MCF 10A (cell line): ENCODE measurements at places on chromosomes 7 and 10.

GRCh38 chr7:55044791-55045190 is 26.0 kb downstream of the EGFR start:
- DNase-seq: no peak

- DNase-seq: no peak
These were observed 29.3 kb downstream of the SLC39A12 start for GRCh38 chr10:17980846-17981565.

DNA sequence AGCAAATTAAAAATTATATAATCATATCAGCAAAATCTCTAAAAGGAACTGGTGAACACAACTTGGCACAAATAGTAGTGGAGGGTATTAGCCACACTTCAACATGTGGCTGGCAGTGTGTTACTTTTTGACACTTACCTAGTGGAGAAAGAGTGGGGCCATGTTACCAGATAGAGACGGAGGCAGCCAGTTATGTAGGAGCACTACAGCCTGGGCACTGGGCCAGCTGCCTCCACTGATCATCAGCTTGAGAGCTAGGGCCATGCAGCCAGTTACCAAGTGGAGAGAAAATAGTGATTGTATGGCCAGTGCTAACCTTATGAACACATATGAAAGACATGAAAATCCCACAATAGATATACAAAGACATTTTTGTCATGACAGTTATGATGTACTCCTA is 243.1 kb downstream of the CTNNA3 start:
- no peak for DNase-seq

DNA sequence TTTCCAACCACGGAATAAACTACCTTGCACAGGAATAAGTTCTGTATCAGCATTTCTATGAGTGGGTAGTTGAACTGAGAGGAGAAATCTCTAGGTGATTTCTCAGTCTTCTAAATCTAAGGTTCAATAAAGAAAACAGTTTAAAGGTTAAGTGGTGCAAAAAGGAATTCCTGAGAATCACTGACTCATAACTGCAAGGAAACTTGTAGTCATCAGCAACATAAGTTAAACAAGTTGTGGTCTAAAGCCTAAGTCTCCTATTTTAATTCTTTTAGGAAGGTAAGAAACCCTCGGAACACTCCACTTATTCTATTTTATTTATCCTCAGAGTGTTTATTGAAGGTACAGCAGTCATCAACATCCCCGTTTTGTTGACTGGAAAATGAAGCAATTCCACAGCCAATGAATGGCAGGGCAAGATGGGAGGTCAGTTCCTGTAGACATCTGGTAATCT is 92.4 kb upstream of the PIK3CG start:
- DNase-seq: peak; percentile 47

DNA sequence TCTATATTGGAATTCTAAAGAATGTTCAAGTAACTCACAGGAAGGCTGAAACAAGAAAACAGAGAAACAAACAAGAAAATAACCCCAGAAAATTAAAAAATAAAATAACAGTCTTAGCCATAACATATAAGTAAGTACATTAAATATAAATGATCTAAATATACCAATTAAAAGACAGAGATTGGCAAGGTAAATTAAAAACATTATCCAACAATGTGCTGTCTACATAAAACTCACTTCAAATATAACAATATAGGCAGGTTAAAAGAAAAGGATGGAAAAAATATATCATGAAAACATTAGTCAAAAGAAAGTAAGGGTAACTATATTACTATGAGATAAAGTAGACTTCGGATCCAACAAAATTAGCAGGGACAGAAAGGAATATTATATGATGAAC is 98.1 kb upstream of the NANOS1 start:
- DNase-seq: no peak

DNA sequence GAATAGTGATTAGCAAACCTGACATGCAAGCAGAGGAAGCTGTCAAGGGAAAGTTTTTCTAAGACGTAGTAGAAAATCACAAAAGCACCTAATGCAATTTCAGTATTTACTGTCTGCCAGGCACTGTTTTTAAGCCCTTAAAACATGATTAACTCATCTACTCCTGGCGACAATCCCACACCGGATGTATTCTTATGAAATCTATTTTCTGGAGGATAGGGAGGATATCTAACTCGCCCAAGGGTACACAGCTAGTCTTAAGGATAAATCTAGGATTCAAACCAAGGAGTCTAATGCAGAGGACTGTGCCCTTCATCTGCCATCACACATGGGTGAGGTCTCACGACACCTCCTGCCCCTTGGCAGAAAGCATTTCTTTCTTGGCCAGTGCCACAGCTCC is 47.8 kb upstream of the FIGNL1 start:
- peak; percentile 88 for DNase-seq

- DNase-seq: no peak
These were observed 1065.8 kb upstream of the C7orf33 start for GRCh38 chr7:147524726-147525250.

DNA sequence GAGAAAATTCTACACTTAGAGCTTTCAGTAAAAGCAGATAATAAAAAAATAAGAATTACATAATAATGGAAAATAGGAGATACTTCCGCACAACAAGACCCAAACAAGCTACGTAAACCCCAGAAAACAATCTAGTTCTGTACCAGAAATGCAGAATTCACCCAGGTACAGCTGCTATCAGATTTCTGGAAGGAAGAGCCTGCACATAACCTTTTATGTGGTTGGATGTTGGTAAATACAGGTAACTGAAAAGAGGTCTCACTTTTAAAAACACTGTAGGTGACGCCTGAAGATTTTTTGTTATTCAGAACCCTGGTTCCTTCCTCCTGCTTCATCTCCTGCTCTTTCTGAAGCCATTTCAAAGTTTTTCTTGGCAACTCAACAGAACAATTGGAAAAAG is 29.9 kb downstream of the PANK1 start:
- DNase-seq: no peak
